ENCODE measurements at places on chromosomes 5 and 9. TPM values are rescaled to one million over a fixed set of nuclear protein-coding genes. Genes with fewer than 3 reads are reported as not detected.

The BNC2 gene
- total RNA-seq: 17.0 TPM

The OR1L1 gene
- not detected for total RNA-seq

The PCDHGA4 gene
- 6.4 TPM for total RNA-seq

The BAAT gene
- not detected for total RNA-seq

The FCHO2 gene
- 30.5 TPM for total RNA-seq

The SLC4A9 gene
- not detected for total RNA-seq

The CTSV gene
- 15.4 TPM for total RNA-seq

The HAPLN1 gene
- not detected for total RNA-seq

The DOCK2 gene
- total RNA-seq: 13.4 TPM

The KIF2A gene
- 50.8 TPM for total RNA-seq

Data from breast epithelium (tissue), 4 donors.